Stimulated activated CD4-positive, alpha-beta T cell treated with anti-CD3 and anti-CD28 coated beads, Interleukin-4, amount 100 ng/mL, for 4 hours (primary cell): ENCODE measurements at places on chromosomes 13 and 19.
A peak's percentile ranks its signal among the peaks of the same experiment; 100 is the strongest.

GRCh38 chr13:36323951-36324566 lies 22.1 kb downstream of the SPART start:
- no peak for DNase-seq

- no peak for DNase-seq
Observed at GRCh38 chr13:43611281-43612273, 175.2 kb downstream of the ENOX1 start.

GRCh38 chr13:45595965-45596364 lies 19.6 kb downstream of the ERICH6B start:
- no peak for DNase-seq

DNA sequence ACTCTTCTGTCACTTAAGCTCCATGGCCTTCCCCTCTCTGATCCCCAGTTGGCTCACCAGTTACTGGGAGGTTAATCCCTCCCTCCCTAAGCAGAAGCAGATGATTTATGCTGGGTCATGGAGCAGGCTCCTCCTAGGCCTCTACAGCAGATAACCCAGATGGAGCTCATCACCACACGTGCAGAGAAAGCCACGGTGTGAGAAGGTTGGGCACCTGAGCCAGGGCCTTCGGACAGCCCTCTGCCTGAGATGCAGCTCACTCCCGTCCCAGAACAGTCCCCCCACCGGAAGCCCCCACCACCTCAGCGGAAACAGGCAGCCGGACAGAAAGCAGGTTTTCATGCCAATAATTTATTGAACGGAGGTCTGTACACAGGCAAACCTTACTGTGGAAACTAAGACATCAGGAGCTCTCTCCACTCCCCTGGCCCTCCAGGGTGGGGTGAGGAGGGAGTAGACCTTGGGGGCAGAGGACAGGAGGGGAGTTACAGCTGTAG lies 9.8 kb downstream of the ZNF526 start:
- no peak for DNase-seq

DNA sequence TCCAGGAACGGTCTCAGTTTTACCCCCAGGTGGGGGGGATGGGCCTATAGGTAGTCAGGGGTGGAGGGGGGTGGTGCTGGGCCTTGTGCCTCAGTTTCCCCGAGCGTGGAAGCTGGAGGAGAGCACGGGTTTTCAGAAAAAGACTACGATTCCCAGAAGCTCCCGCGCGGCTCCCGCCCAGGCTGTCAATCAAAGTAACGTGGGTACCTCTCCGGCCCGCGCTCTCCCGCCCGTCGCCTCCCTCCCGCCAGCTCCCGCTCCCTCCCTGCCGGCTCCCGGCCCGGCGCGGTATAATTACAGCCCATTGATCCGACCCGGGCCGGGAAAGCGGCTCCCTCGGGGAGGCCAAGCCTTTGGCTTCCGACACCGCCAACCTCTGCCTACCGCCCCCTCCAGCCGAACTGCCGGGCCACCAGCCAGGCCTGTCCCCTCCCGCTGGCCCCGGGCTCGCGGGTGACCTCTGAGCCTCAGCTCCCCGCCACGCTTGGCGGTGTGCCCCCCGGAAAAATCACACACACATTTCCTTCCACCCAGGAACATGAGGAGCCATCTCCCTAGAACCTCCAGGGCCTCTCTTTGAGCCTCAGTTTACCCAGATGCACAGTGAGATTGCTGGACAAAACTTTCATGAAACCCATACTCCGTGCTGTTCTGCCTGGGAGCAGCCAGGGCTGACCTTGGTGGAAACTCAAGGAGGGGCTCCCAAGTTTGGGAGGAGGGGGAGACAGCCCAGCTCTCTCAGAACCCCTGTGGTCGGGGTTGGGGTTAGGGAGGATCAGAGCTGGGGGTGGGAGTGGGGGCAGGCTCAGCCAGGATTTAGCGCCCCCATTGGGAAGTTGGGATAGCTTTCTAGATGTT lies 7.3 kb upstream of the TLE2 start:
- DNase-seq: peak; percentile 68

- DNase-seq: no peak
Observed at GRCh38 chr13:36917311-36917710, 2.7 kb downstream of the SMAD9 start.

DNA sequence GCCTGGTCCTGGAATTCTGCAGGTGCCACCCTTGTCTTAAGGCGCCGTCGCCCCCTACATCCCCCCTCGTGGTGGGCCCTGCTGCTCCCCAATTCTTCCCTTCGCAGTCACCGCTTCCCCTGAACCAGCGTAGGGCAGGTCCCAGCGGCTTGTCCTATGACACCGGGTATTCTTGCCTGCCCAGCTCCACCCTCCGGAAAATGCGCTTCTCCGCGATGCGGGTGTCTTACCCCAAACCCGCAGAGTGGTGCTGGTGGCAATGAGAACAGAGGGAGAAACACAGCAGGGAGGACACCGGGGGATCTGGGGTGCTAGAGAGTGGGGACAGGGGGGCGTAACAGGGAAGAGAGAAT lies 9.0 kb downstream of the ZNF808 start:
- DNase-seq: peak; percentile 28

DNA sequence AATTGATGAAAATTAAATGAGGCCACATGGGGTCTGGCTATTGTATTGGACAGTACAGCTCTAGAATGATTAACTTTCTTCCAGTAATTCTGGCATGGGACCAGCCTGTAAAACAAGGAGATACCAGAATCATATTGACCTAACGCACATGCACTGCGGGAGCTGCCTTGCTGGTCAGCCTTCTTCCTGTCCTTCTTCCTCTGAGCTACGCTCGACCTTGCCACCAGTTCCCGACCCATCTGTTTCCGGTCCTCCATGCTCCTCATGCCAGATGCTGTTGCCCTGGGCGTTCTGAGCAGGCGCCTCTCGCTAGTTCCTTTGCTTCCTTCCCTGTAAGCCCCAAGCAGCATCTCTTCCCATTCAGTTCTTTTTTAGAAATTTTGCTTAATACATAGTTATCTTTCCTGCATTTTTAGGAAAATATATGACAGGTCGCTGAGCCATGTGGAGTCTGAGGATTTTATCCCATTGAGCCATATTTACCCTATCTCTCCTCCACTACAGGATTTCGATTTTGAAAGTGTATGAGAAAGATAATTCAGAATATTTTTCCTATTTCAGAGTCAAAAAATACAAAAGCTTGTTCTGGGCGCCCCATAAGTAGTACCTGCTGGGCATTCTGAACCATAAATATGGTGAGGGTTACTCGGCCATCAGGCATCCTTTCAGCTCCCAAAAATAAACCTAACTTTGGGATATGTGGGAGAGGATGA lies 38.6 kb downstream of the TNFRSF19 start:
- DNase-seq: no peak

DNA sequence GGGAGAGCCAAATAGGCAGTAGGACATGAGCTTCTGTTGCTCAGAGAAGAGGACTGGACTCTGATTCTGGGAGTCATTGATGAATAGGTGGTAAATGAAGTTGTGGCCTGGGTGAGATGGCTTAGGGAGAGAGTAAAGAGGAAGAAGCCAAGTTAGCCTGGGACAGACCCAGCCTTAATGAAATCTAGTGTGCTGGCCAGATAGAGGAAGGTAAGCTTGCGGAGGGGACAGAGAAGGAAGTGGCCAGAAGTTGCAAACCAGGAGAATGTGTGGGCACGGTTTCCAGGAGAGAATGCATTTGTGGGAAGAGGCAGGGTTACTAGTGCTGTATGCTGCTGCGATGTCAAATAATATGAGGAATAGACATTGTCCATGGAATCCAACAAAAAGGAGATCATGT lies 83.3 kb upstream of the OLFM4 start:
- DNase-seq: no peak

DNA sequence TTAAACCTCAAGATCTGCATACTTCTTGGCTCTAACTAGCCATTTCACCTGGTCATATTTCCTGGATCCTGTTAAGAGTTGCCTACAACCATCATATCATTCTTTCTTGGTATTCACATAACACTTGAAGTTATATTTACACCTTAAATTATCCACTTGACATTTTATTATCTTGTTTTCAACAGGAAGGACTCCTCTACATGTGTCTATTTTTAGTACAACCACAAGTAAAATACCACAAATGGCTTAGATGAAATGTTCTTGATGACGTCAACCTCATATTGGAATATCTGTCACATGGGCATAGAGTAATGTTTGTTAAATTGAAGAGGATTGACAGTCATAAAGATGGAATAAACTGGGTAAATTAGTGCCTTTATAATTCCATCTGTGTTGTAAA lies 9.4 kb downstream of the PCDH20 start:
- DNase-seq: no peak

DNA sequence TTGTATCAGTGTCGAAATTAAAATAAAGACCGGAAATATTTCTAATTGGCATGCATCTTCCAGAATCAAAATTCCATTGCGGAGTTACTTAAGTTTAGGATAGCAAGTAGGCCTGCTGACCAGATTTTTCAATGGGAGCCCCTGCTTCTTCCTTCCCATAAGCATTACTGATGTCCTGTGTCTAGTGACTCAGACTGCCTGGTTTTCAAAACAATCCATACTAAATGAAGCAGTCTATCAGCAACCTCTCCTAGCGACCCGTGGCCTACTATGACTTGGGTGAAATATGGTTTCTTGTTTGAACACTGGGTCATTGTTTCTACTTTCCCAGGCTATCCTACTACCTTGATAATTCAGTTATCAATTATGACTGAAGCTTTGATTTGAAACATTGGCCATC lies 571.6 kb downstream of the TBC1D4 start:
- no peak for DNase-seq

GRCh38 chr19:40419780-40420179 lies 6.0 kb downstream of the SERTAD1 start:
- no peak for DNase-seq

DNA sequence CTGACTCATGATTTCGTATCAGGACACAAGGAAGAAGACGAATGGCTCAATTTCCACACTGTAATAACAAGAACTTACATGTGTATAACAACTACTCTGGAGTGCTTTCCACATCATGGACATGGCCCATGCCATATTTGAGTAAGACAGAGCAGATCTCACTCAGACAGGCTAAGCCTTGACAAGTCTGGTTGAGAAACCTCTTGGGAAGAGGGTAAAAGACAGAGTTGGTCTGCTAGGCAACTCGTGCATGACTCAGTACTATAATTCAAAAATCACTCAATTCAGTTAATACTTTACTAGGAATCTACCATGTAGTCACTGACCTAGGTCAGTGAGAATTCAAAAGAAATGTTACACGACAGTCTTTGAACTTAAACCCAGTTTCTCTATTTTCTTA lies 5.7 kb upstream of the THSD1 start:
- DNase-seq: no peak

DNA sequence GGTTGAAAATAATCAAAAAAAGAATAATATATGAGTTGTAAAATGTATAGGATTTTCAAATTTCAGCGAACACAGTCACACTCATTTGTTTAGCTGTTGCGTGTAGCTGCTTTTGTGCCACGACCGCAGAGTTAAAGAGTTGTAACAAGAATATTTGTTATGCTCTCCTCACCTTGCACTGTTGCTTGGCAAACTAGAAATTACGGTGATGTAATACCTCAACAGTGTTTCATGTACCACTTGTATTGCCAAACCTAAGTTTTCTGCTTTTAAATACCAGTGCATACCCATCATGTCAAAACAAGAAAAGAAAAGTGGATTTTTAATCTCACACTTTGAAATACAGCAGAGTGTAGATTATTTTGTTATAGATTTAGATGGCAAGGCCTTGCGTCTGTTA lies 201.1 kb downstream of the NBEA start:
- DNase-seq: no peak

- DNase-seq: no peak
Observed at GRCh38 chr13:29129616-29130015, 309.5 kb downstream of the MTUS2 start.

DNA sequence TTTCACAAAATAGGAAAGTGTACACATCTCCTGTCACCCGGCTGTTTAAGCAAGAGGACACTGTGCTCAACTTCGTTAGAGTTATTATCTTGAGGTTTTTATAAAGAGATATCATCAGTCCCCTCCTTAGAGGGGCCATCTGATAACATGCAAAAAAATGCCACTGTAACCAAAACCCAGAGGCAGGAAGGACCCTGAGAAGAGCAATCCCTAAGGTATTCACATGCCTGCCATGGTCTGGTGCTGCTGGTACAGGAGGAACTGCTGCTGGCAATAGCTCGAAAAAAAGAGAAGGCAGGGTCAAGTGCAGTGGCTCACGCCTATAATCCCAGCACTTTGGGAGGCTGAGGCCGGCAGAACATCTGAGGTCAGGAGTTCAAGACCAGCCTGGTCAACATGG lies 12.8 kb upstream of the CEACAM3 start:
- DNase-seq: no peak

GRCh38 chr19:34844277-34844676 lies 71.3 kb upstream of the ZNF599 start:
- DNase-seq: no peak

DNA sequence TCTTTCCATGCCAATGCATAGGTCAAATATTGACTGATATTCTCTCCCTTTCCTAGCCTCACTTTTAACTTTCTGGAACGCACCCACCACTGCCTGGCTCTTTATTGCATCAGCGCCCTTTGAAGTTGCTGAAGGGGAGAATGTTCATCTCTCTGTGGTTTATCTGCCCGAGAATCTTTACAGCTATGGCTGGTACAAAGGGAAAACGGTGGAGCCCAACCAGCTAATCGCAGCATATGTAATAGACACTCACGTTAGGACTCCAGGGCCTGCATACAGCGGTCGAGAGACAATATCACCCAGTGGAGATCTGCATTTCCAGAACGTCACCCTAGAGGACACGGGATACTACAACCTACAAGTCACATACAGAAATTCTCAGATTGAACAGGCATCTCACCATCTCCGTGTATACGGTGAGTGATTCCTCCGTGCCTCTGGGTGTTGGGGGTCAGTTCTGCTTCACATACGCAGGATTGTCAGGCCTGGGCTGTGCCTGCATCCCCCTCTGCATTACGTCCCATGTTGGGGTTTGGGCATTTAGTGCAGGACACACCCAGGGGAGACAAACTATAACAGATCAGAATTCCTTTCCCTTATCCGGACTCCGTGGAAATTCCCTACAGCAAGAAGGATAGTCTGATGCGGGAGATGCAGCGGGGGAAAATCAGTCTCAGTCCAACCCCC lies 1.3 kb downstream of the CEACAM21 start:
- DNase-seq: no peak

DNA sequence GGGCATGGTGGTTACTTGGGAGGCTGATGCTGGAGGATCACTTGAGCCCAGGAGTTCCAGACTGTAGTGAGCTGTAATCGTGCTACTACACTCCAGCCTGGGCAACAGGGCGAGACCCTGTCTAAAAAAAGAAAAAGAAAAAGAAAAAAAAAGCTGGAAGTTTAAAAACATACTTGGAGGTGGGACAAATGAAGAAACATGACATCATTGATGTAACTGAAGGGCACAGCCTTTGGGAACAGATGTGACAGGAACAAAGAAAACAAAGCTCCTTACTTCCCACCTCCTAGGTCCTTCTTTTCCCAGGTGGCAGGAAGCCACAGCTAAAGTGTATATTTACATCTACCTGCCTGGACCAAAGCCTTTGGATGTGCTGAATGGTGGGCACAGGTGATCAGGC lies 1.9 kb downstream of the PEX11G start:
- DNase-seq: no peak

- no peak for DNase-seq
Observed at GRCh38 chr13:99206873-99207272, 6.2 kb downstream of the UBAC2 start.

GRCh38 chr19:4088975-4089374 lies 22.3 kb upstream of the ZBTB7A start:
- no peak for DNase-seq

GRCh38 chr13:73058736-73059459 lies at the start of gene KLF5:
KLF5 (plus strand) TSS chr13:73059005; CDS start chr13:73059328, 323 bp downstream.
- DNase-seq: peak; percentile 96
